Mesothelial cell of epicardium (in vitro differentiated cells): ENCODE measurements at places on chromosomes 16 and 17.
A peak's percentile ranks its signal among the peaks of the same experiment; 100 is the strongest.

GRCh38 chr17:19664136-19664820, 15.7 kb downstream of the ALDH3A2 start:
- H3K27ac ChIP-seq = no peak overlapping the region
- H3K4me3 ChIP-seq = no peak overlapping the region
- peaks cover 39% of the 10 kb centered on the region for H3K36me3 ChIP-seq
- peaks cover 1% of the 10 kb centered on the region for H3K4me1 ChIP-seq

- H3K27ac ChIP-seq = no peak overlapping the region
- H3K27me3 ChIP-seq = peaks cover 9% of the 10 kb centered on the region
- H3K4me3 ChIP-seq = no peak overlapping the region
- peaks cover 20% of the 10 kb centered on the region for H3K36me3 ChIP-seq
Observed at GRCh38 chr17:42673266-42673884, 3.4 kb downstream of the PLEKHH3 start.

- H3K4me1 ChIP-seq = no peaks in the 10 kb centered on the region
- H3K27me3 ChIP-seq = no peaks in the 10 kb centered on the region
- peak overlapping the region; percentile 67 for H3K27ac ChIP-seq
- no peak for DNase-seq
- H3K36me3 ChIP-seq = peaks cover 3% of the 10 kb centered on the region
Observed at GRCh38 chr17:44794851-44795413, 35.2 kb downstream of the GJC1 start.

DNA sequence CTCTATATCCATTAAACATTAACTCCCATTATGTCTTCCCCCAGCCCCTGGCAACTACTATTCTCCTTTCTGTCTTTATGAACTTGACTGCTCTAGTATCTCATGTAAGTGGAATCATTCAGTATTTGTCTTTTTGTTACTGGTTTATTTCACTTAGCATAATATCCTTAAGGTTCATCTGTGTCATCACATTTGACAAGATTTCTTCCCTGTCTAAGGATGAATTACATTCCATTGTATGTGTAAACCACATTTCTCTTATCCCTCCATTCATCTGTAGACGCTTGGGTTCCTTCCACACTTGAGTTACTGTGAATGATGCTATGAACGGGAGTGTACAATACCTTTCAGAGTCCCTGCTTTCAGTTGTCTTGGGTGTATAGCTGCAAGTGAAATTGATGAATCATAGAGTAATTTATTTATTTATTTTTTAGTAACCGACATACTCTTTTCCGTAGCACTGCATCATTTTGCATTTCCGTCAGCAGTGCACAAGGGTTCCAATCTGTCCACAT, 399.7 kb upstream of the RBFOX1 start:
- H3K36me3 ChIP-seq = no peaks in the 10 kb centered on the region
- H3K27me3 ChIP-seq = peaks cover 2% of the 10 kb centered on the region
- DNase-seq = no peak
- no peak overlapping the region for H3K27ac ChIP-seq

DNA sequence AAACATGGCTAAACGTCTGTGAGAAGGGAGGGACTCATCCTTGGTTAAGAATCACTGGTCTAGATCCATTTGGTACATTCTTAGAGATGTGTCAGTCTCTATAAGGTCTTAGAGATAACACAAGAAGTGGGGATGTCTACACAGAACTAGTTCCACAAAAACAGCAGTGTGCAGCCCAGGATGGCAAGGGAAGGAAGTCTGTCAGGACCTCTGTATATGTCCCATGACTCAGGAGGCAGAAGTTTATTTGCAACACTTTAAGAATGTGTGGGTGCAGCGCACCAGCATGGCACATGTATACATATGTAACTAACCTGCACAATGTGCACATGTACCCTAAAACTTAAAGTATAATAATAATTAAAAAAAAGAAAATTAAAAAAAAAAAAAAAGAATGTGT, 548.5 kb upstream of the SOX9 start:
- no peak overlapping the region for H3K4me3 ChIP-seq
- H3K36me3 ChIP-seq = no peaks in the 10 kb centered on the region
- no peak overlapping the region for H3K27ac ChIP-seq
- DNase-seq = no peak

DNA sequence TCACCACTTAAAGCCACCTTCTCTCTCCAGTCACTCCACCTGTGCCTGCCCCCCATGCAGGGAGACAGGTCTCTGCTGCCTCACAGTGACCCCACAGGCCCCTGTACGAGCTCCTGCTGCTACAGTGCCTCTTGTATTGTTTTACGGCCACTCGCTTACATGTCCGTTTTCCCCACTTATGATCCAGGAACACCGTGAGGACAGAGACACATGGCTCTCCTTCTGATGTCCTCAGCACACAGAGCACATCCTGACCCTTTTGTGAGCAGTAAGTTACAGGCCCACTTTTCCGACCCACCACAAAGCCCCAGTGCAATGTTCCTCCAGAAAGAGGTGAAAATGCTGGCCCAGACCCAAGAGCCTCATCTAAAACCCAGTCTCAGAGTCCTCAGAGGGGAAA, 84.8 kb upstream of the GNAO1 start:
- no peaks in the 10 kb centered on the region for H3K36me3 ChIP-seq
- no peak for DNase-seq
- H3K27me3 ChIP-seq = peaks cover 3% of the 10 kb centered on the region
- H3K27ac ChIP-seq = no peak overlapping the region
- no peak overlapping the region for H3K4me3 ChIP-seq

DNA sequence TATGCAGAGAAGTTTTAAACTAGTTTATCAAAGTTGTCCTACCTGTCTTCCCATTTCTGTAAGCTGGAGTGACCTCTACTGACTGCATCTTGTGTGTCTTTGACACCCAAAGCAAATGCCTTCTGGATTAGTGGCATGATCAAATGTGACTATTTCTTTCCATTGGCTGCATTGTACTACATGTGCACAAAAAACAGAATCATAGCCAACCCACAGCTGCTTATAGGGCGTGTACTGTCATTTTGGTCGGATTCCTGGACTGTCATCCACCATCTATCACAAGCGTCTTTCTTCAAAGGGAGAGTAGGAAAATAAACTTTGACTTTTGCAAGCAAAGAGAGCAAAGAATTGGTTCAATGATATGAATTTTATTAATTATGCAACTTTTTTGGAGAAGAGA, 310.6 kb downstream of the MAP2K6 start:
- H3K36me3 ChIP-seq = no peaks in the 10 kb centered on the region
- DNase-seq = no peak
- no peak overlapping the region for H3K27ac ChIP-seq
- H3K27me3 ChIP-seq = no peaks in the 10 kb centered on the region

DNA sequence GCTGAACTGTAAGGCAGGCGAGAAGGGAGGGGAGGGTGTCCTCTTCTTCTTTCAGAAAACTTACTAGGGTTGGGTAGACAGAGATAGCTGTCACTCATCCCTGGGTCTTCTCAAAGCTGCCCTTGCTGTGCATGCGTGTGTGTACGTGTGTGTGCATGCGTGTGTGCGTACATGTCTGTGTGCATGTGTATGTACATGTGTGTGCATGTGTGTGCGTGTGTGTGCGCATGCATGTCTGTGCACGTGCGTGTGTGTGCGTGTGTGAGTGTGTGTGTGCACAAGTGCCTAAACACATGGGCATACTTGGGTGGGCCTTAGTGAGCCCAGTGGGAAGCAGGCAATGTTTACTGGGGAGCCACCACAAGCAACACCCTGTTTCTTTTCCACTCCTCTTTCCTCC, 154.8 kb upstream of the TNRC6C start:
- H3K27ac ChIP-seq = no peak overlapping the region
- no peaks in the 10 kb centered on the region for H3K36me3 ChIP-seq
- peaks cover 66% of the 10 kb centered on the region for H3K27me3 ChIP-seq

- DNase-seq = no peak
- H3K27me3 ChIP-seq = no peaks in the 10 kb centered on the region
Observed at GRCh38 chr17:40456396-40456951, 13.2 kb downstream of the IGFBP4 start.
